ENCODE measurements at places on chromosomes 1 and 21.

DNA sequence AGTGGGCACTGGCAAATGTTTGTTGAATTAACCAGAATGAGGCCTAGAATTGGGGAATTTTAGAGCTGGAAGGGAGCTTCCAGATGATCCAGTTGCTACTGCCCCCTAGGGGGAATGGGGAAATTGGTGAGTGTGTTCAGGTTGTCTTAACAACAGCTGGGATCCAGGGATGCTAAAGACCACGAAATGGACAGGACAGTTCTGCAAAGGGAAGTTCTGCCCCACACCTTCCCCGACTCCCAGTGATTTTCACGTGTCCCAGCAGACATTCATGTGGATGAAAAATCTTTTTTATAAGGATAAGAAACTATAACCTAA is 33.9 kb downstream of the TRIM62 start:
- peak; percentile 43 for DNase-seq

DNA sequence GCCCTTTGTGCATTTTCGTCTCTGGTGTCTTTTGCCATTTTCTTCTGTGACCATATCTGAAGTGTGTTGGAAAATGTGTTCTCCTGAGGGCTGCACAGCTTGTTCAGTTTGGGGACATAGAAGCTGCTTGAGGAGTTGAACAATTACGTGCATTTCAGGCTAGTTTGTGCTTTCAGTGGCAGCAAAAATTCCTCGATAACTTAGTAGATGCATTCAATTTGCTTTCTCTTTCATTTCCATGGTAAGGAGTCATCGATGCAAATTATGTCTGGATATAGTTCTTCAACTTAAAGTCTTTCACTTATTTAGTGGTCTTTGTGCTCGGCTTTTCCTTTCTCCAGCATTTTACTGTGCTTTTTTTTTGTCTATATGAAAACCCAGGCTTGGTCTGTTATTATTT is 441.5 kb downstream of the PLA2G4A start:
- no peak for DNase-seq

GRCh38 chr1:45211076-45211475 is 4.7 kb upstream of the ZSWIM5 start:
- no peak for DNase-seq

- DNase-seq, result peak; percentile 21
These were observed 475.9 kb downstream of the PTPRU start for GRCh38 chr1:29712284-29712651.

DNA sequence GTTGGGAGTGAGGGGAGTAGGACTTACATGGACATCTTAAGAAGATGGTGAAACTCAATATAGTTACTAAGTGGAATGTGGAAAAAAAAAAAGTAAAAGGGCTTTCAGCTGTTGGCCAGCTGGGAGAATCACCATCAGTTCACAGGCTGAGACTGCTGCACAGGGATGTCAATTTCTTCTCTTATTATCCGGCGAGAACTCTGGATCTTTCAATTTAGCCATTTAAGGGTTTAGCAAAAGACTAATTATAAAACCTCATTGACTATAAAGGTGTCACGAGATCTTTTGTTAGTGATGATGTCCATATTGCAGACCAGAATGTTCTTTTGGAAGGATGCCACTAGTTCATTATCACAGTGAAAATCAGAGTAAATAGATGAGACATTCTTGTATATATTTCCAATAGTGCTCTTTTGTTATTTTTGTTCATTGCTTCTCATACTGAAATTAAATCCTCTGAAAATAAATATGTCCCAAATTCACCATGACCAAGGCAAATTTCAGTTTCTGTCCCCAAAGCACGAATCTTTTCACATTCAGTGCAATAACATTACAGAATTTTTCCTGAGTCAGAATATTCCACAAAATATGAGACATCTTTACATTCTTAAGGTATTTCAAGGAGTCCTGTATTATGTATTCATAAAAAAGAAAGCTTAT is 266.1 kb downstream of the DNM3 start:
- no peak for DNase-seq

GRCh38 chr1:109399326-109399957 is 1.7 kb upstream of the SORT1 start:
- peak; percentile 70 for DNase-seq

DNA sequence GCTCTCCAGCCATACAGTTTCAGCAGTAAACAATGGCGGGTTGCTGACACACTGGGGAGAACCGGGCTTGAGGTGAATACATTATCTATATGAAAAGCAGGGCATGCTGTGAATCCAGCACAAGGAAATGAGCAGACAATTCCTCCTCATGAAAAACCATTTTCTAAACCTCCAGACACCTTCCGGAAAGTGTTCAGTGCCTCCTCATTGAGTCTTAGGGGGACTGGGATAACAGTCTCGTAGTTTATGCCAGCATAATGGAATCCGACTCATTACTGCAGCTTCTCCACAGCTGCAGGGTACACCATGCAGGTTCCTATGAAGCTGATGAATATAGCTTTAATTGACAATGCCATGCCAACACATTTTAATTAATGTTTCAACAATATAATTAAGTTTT is 284.1 kb downstream of the BACH1 start:
- DNase-seq, result no peak

Measured in epithelial cell of esophagus (primary cell).